Kidney (tissue), 22 donors: ENCODE measurements at places on chromosomes 1 and 21.

- no peak for DNase-seq
Measured at GRCh38 chr1:245763873-245764331, 609.1 kb downstream of the KIF26B start.

- no peak for DNase-seq
Measured at GRCh38 chr1:225689882-225690459, 37.0 kb upstream of the ENAH start.

GRCh38 chr1:77605246-77606026, 77.0 kb downstream of the ZZZ3 start:
- no peak for DNase-seq

GRCh38 chr1:93678946-93679480, 2.6 kb downstream of the BCAR3 start:
- no peak for DNase-seq

GRCh38 chr1:92094090-92094489, 13.9 kb downstream of the BTBD8 start:
- no peak for DNase-seq
